Activated CD4-positive, alpha-beta T cell treated with anti-CD3 and anti-CD28 coated beads for 24 hours (primary cell): ENCODE measurements at places on chromosomes 11 and 22.

- no peak for DNase-seq
Observed at GRCh38 chr11:14687943-14688627, 44.5 kb downstream of the PDE3B start.

DNA sequence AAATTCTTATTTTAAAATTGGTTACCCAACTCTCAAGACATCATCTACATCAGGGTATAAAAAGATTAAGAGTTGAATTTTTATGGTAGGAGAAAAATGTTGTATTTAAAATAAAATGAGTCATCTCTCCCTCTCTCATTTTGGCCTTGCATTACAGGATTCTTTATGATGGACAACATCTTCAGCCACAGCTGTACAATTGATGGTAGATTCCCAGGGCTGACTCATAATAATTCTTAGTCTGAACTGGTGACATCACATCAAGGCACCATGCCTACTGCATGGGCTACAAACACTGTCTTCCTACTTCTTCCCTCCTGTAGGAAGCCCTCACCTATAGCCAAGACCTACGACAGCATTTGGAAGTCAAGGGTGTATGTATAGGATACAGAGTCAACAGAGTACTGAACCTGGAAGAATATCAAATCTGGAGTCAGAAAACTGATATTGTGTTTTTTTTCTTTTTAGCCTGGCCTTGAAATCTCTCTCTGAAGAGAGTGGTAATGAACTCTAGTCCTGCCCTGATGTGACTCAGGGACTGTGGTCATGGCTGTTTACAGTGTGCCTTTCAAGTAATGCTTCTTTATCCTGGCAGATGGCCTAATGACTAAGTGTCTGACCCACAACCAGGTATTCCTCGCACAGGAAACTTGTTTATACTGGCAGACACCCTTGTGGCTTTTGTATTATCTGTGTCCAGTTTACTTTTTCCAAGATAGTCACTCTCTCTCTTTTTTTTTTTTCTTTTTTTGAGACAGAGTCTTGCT lies 32.5 kb downstream of the MRGPRX2 start:
- no peak for DNase-seq

DNA sequence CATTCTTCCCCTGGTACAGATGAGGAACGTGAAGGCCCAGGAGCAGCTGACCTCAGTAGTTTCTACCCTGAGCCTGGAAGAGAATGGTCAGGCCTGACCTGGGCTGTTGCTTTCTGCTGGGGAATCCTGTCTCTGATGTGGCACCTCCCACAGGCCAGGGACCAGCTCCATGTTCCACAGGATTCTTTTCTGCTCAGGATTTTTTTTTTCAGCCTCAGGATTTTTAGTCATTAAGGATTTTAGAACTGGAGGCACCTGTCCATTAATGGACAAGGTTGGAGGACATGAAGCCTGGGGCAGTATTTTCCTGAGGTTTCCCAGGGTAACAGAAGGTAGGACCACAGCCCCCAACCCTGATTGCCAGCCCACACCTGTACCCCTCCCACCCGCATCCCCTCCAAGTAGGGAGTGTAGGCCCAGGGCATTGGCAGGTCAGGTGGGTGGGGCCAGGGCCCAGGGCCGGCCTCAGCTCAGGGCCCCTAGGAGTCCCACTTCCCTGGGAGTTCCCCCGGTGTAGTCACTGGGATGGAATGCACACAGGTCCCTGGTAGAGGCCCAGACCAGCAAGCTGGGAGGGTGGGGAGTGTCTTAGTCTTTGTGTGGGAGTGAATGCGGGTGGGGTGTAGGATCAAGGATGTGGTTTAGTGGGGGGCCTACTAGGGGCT lies 16.1 kb downstream of the BIK start:
- DNase-seq: no peak

GRCh38 chr11:76296731-76297542 lies 84.0 kb downstream of the THAP12 start:
- DNase-seq: no peak

- DNase-seq: no peak
Observed at GRCh38 chr22:30841273-30841672, 127.3 kb downstream of the MORC2 start.

DNA sequence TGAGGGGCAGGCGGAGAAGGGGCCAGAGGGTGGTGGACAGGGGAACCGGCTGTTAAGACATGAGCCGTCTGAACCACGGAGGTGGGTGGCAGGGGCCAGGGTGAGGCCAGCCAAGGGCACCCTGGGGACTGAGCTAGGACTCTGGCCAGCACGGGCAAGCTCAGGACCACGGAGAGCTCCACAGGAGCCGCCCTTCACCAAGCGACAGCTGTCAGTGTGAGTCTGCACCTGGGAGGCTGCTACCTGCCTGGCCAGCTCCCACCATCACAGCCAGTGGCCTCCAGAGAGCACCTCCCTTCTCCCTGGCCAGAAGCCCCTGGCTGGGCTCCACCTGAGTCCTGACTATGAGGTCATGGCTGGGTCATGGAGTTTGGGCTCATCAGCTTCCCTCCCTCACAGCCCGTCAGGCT lies 21.6 kb downstream of the MGAT3 start:
- no peak for DNase-seq

- DNase-seq: no peak
Observed at GRCh38 chr11:108084811-108085210, 36.6 kb upstream of the ACAT1 start.
